GDM1 (cell line): ENCODE measurements at places on chromosomes 5 and 9.

DNA sequence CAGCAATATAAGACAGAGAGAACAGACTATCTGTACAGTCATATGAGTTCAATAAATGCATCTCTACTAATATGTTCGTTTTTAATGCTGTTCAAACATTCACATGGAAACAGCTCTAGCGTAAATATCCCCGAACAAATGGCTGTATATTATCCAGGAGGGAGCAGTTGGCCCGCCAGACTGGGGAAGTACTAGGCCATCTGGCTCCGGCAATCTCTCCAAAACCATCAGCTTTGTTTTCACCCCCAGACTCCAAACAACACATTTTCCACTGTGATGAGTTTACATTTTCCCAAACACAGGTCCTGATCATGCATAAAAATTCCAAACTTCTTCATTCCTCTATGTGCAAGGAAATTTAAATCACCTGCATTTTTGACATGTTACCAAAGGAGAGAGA lies 8.7 kb downstream of the EBF1 start:
- DNase-seq, result no peak

GRCh38 chr5:163706053-163706771 lies 200.8 kb downstream of the MAT2B start:
- no peak for DNase-seq

- DNase-seq, result no peak
These were observed 34.2 kb downstream of the MTAP start for GRCh38 chr9:21836437-21837161.

DNA sequence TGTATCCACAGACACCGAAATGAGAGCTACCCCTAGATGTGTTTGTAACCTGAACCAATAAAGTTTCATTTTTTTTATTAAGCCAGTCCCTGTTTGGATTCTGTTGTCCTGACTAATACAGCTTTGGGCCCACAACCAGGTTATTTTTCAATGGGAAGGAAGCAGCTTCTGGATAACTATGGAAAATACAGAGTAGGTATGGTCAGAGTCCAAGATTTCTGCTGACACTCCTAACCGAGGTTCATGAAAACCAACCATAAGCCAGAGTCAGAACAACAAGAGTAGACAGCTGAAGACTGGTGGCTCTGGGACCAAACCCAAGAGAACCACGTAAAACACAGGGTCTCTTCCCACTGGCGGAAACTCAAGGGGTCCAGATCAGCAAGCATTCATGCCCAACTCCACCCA lies 10.8 kb downstream of the KLF9 start:
- no peak for DNase-seq

DNA sequence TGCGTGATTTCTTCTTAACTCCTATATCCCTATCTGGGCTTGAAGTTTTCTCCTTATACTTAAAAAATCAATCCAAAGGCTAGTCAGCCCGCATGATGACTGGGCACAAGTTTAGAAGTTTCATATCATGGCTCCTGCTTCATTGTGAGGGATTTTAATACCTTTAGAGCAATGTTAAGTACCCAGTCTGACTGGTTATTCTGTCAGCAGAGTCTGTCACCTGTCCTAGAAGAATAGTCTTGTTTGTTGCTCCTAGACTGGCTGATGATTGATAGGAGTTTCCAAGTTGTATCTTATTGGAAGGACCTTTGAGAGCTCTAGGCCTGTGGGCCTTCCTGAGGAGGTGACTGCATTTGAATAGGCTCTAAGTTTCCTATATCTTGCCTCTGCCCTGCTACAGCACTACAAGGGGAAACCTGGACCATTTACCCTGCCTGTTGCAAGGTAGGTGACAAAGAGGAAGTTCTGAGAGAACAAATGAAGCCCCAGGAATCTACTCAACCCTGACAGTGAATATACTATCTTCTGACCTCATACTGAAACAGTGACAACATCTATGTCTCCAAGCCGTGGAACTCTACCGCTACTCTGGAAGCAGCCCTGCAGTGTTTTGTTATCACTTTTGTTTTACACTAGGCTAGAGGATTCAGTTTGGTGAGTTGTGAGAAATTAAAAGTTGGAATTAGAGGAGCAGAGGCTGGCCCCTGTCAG lies 66.5 kb downstream of the F2RL2 start:
- DNase-seq, result no peak

DNA sequence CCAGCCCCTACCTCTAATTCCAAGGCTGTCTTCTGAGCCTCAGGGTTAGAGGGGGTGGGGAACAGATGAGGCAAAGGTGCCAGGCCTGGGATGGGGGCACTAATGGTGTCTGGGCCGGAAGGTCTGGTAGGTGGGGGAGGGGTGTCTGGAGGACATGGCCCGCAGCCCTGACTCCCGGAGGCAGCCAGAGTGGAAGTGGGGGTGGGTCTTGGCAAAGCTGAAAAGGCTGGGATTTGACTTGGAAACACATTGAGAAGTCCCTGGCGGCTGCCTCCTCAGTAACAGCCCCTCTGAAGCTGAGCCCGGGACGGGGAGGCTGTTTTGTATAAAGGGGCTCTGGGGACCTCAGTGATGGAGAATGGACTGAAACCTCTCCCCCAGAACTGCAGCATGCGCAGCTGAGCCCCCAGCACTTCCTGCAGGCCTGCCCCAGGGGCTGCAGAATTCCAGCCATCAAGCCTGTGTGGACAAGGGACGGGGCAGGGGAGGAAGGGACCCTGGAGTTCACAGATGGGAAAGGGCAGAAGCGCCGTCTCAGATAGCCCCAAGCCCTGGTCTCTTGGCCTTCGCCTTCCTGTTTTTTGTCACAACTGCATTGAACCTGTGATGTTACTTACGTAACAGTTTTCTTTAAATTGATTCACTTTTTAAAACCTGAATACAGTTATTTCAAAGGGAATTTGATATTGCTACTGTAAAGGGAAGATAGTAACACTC lies 49.3 kb upstream of the SYNPO start:
- no peak for DNase-seq
